Dermis microvascular lymphatic vessel endothelial cell (primary cell): ENCODE measurements at places on chromosomes 12 and 14. TPM values are rescaled to one million over a fixed set of nuclear protein-coding genes. Genes with fewer than 3 reads are reported as not detected.

The CRIP1 gene
- total RNA-seq = 0.38 and 0.90 TPM in 2 replicates

The PPP4R4 gene
- not detected in 2 replicates for total RNA-seq

GRCh38 chr14:64792231-64792630 is 87.5 kb downstream of the SPTB start:
- no peak for DNase-seq

DNA sequence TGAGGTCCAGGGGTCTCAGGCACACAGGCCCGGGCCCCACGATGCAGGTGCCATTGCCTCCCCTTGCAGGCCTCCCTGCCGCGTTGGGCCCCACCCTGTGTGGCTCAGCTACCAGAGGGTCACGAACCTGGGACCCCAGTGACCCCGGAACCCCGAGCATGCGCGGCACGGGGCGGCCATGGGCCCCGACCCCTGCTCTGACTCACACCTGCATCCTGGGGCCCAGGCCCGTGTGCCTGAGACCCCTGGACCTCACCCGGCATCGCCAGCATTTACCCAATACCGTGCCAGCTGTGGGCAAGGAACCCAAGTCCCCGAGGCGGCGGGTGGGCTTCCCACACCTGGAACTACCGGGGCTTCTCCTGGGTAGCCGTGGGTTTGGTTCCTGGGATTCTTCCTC is 25.2 kb downstream of the KIF26A start:
- DNase-seq = no peak

DNA sequence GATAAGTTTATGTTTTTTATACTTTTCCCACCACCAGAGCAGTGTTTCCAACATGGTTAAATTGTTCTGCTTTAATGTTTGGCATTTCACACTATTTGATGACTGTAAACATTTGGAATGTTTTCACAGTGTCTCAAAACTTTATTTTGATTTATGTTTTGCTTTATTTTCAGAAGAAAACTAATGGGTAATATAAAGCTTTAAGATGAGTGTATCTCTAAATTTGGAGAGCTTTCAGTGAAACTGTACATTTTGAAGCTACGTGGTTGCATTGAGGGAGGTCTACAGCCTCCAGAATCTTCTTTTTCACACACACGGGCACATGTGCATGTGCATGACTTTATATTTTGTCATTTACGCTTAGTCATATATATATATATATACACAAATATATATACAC is 10.7 kb downstream of the BICD1 start:
- DNase-seq = no peak

GRCh38 chr14:104184911-104185499 is 46.6 kb downstream of the KIF26A start:
- no peak for DNase-seq
